ENCODE measurements at places on chromosomes 16 and 17.

GRCh38 chr17:37701496-37701898 is 43.4 kb downstream of the HNF1B start:
- DNase-seq = peak; percentile 71

DNA sequence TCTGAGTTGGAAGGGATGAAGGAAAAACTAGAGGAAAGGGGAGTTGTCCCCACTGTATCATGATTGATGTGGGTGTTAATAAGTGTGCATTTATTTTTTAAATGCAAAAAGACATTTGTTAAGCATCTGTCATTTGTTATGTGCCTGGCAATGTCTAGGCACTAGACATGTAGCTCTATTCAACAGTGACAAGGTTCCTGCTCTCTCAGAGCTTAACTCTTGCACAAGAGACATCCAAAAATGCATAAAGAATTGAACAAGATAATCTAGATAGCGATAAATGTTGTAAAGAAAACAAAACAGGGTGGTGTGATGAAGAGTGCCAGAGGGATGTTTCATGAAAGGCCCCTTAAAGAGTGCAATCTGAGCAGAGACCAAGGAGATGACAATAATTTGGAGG is 148.9 kb downstream of the TOX3 start:
- no peak for DNase-seq

DNA sequence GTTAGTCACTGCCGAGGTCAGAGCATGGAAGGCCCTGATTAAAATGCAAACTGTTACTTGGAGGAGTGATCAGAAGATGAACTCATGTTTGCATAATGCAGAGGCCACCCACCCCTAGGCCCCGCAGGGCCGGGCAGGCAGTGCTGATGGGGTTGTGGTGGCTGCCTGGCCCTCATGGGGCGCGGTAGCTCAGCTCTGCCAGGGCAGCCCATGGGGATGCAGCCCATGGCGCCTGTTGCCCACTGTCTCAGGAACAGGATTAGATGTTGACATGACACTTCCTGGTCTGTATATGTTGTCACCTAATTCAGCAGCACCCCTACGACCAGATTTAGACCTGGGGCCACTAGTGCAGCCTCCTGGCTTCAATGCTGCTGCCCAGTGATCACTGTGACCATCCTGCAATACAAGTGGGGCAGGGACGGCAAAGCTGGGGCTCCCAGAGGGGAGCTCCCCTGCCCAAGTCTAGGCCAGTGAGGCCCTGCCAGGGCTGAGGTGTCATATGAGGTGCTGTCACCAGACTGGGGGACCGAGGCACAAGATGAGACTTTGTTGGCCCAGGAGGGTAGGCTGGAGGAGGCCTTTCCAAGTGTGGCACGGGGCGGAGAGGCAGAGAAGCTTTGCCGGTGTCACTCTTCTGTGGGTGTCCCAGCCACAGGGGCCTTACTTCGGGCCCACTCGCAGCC is 49.1 kb downstream of the RAI1 start:
- no peak for DNase-seq

GRCh38 chr17:2061441-2061958 is 6.6 kb downstream of the HIC1 start:
- DNase-seq = no peak

DNA sequence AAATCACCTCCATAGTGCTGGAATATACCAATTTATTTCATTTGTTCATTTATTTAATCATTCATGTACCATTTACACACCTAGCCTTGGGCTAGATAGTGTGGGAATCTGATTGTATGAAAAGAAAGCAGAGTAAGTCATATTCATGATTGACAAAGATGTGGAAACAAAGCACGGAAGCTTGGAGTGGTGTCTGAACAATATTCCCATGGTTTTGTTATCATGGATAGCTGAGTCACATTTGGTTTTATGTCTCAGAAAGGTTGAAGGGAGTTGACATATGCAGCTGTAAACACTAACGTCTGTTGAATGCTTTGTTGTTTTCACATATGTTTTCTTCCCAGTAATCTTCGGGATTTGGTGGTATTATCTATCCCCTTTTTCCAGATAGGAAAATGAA is 76.6 kb downstream of the MAP2K4 start:
- DNase-seq = no peak

- no peak for DNase-seq
These were observed 428 bp upstream of the ANTKMT start for GRCh38 chr16:720447-720989.

DNA sequence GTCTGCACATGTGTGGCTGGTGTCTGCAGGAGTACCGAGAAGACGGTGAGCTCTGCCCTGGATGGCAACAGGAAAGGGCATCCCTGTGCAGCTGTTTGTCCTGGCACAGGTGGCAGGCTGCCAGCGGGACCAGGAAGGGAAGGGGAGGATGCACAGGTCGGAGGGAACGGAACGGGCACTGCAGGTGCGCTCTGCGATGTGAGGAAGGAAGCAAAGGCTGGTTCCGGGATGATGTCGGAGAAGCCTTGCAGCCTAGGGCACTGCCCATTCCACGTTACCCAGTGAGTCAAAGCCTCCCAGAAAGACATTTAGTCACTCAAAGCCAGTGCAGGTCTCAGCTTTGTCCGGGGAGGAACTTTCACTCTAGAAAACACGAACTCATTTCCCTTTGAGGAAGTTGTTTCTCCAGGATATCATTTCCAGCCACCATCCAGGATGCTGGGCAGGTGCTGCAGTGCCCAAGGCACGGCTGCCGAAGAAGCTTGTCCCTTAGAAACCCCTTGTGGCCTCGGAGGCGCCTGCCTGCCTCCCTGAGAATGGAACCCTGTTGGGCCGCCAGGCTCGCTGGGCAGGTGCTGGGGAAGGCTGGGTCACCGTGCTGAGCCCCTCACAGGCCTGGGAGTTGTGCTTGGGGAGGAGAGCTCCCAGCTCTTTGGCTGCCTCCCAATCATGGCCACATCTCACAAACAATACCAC is 4.5 kb upstream of the TMEM235 start:
- no peak for DNase-seq

GRCh38 chr16:49550140-49550539 is 176.5 kb downstream of the C16orf78 start:
- DNase-seq = no peak

DNA sequence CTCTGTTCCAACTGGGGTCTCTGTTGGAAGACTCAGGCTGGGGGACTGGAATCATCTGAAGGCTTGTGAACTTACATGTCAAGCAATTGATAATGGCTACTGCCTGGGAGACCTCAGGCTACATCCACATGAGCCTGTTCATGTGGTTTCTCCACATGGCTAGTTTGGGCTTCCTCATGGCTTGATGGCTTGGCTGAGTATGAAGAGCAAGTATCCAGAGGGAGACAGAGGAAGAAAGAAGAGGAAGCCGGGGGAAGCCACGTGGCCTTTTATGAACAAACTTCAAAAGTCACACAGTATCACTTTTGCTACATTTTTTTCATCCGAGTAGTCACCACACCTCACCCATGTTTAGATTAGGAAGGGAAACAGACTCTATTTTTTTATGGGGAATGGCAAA is 158.9 kb downstream of the TRIM37 start:
- no peak for DNase-seq

- no peak for DNase-seq
These were observed 17.2 kb downstream of the METRNL start for GRCh38 chr17:83096401-83097224.

DNA sequence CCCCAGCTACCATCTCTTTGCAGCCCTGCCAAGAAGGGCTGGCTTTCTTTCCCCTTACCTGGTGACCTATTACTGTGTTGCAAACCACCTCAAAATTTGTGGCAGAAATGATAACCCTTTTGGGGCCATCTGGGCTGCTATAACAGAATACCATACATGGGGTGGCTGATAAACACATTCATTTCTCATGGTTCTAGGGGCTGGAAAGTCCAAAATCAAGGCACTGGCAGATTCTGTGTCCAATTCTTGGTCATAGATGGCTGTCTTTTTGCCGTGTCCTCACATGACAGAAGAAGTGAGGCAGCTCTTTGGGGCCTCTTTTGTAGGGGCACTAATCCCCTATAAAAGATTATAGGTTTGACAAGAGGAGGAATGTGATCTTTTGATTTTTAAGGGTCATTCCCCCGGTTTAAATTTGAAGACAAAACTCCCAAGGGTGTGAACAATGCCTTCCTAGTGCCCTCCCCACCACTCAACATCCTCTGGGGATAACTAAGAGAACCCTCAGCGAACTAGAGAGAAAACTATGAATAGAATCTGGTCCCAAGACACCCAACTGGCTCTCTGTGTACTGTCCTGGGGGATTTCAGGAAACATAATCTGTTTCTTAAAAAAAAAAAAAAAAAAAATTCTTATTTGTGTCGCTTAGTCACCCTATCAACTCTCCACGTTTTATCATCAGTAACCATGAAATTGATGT is 1.7 kb upstream of the METTL22 start:
- no peak for DNase-seq

DNA sequence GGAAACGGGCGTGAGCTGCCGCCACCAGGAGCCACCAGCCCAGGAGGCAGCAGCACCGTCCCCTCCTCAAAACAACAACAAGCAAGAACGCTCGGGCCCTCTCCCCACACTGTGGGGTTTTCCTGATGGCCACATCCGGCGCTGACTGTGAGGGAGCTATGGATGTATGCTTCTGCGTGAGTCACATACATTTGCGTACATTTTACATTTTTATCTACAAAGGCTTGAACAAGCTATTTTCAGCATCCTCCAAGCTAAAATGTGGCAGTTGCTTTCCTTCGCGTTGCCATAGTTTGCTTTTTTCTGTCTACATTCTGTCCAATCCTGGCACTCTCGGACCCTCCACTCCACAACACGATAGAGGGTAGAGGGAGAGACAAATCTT is 2.0 kb upstream of the ABR start:
- DNase-seq = no peak

DNA sequence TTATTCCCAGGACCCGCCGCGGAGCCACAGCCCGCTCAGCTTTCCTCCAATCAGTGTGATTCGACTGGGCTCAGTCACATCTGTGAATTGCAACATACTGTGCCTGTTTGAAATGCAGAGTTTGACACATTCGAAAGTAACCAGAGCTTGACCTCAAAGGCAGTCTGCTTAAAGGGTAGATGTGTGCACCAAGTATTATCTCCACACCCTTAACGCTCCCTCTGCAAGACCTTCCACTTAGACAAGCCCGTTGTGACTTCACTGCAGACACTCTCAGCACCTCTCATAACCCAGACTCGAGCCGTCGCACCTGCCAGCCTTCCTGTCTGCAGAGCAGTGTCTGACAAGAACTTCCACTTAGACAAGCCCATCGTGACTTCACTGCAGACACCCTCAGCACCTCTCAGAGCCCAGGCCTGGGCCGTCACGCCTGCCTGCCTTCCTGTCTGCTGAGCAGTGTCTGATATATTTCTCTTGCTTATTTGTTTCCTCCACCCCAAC is 3.7 kb downstream of the KLHDC4 start:
- DNase-seq = no peak

- no peak for DNase-seq
These were observed 48.1 kb downstream of the MARF1 start for GRCh38 chr16:15594711-15595320.

- no peak for DNase-seq
These were observed 197.6 kb downstream of the CDH13 start for GRCh38 chr16:82824408-82824807.

- no peak for DNase-seq
These were observed 31.6 kb downstream of the CYB5D2 start for GRCh38 chr17:4174556-4174955.
